ENCODE measurements at places on chromosomes 5 and 9.

GRCh38 chr9:107685376-107685775, 195.8 kb upstream of the KLF4 start:
- no peak for DNase-seq

DNA sequence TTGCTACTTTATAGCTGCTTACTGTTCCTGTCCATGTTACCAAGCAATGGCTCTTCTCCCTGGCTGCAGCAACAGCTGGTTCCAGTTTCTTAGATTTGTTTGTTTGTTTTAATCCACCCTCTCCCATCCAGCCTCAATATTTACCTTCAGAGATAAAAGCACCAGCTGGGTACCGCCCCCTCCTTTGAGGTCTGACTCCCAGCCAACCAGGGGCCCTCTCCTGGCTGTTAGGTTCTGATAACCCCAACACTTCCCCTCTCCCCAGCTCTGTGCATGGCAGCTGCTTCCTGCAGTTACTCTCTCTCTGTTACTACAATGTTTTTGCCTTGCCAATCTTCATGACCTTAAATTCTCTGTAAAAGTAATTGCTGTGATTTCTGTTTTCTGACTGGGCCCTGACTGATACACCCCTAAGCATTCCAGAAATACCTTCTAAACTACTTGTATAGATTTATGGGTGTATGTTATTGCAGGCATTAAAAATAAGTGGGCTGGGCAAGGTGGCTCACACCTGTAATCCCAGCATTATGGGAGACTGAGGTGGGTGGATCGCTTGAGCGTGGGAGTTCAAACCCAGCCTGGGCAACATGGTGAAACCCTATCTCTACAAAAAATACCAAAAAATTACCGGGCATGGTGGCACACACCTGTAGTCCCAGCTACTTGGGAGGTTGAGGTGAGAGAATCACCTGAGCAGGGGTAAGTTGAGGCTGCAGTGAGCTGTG, 2.6 kb upstream of the GCNT1 start:
- DNase-seq = no peak

GRCh38 chr5:105593011-105593760, 2030.6 kb upstream of the NUDT12 start:
- DNase-seq = no peak

DNA sequence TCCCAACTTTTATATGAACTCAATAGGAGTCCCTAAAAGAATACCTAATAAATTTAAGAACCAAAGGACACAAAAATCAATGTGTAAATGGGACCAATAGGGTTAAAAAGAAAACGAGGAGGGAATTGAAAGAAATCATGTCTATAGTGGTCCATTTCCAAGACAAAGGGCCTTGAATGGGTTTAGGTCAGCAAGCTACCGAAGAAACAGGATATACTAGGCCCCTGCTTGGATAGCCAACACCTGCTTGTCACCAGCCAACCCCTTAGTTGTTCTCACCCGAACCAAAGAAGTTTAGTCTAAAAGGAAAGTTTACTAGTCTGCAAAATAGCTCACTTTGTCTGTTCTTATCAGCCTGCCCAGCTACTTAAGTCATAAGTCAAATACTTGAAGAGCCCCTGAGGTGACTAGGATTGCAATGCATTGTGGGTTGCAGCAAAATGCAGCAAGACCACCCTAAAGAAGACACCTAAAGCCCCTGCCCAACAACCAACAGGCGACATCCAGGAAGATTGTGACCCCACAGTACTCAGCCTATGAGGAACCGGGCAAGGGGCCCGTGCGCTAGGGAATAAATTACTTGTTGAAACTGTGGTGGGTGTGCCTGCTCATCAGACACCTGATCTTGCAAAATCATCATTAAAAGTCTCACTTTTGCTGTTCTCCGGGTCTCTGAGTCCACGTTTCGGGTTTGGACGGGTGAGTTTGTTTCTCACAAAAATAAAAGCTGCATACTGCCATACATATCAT, 183.9 kb upstream of the PPP1R26 start:
- no peak for DNase-seq

DNA sequence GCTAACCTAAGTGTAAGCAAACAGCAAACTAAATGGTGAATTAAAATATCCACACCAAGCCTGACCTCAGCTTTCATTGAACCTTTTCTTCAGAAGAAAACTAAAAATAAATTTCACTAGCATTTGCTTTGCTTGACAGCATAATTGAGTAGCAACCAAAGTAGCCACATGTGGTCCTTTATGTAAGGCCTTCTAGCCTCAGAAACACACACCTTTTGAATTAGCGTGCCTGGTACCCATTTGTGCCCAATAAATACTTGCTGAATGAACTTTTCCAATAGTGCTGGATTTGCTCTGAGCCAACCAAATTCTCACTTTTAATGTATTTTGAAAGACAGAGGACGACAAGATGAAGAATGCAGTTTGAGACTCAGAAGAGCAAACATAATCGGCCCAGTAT, 2.1 kb upstream of the NIPBL start:
- peak; percentile 50 for DNase-seq

DNA sequence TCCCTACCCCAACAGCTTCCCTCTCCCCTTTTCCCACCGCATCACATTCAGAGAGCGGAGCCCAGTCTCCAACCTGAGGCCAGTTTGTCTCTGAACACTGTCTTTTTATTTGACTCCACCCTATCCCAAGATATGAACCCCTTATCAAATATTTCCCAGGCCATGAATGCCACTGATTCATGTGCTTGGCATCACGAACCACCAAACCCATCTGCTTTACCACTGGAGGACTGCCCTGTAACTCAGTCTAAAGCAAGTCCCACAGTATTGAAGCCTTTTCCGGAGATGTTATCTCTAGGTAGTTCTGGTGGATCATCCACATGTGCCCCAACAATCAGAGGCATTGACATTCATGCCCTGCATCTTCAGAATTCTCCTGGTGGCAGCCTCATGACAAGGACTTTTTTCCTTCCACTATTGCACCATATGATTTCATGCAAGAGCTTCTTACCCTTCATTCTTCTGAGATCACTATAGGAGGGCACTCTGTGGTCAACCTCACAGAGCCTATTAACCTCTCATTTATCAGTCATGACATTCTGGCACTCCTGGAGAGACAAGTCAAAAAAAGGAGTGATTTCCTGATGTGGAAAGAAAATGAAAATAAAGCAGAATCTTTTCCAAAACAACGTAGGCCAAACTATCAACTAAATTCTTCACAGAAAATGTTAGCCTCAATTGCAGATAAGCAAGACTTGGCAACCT, 12.3 kb upstream of the SPATA31D4 start:
- DNase-seq = no peak

All from G401 (cell line).